ENCODE measurements at places on chromosomes 2 and 18.
A peak's percentile ranks its signal among the peaks of the same experiment; 100 is the strongest.

DNA sequence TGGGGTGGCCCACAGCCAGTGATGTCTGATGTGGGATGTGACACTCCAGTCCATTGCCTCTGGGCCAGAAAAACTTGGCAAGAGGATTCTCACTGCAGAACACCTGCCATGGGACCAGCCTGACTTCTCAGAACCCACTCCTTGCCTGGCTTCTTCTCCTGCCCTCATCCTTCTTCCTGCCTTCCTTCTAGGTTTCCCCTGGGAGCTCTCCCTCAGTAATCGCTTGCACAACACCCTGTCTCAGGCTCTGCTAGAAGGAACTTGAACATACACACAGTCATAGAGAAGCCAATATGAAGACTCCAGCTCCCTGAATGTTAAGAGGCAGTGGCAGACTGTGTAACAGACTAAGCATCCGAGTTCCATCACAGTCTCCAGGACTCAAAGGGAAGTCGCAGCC is 4.3 kb upstream of the COL6A3 start:
- DNase-seq: no peak

- no peak for DNase-seq
Observed at GRCh38 chr2:125405816-125406215, 1250.1 kb upstream of the GYPC start.

- DNase-seq: no peak
Observed at GRCh38 chr18:79802298-79802697, 4.6 kb downstream of the KCNG2 start.

DNA sequence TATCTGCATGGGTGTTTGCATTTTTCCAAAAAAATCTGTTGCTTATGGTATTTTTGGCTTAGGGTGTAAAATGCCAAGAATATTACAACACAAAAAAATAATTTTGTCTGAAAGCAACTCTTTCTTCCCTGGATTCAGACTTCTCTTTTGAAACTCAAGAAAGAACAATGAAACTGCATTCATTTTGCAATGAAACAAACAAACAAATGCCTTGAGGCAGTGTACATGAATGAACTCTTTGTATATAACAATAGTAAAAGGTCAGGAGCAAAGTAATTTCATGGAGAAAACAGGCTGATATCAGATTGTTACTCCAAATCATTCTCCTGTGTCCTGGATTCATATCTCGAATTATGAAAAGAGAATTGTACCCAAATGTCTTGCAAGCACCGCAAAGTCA is 301.6 kb upstream of the CDH20 start:
- DNase-seq: no peak

DNA sequence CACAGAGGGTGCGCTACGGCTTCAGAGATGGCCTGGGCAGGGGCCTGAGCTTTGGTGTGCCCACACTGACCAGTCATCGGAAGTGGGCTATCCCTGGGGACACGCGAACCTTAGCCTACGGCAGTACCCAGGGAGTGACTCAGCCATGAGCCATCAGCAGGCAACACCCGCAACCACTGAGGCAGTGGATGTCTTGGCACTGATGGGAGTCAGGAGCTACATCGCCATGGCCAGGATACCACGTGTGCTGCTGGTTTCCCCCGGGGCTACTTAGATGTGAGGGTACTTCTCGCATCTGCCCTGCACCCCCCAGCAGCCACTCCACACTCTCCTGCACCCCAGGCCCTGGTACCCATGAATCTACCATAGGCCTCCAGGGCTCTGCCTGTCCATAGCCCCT is 12.8 kb upstream of the HPCAL1 start:
- no peak for DNase-seq

DNA sequence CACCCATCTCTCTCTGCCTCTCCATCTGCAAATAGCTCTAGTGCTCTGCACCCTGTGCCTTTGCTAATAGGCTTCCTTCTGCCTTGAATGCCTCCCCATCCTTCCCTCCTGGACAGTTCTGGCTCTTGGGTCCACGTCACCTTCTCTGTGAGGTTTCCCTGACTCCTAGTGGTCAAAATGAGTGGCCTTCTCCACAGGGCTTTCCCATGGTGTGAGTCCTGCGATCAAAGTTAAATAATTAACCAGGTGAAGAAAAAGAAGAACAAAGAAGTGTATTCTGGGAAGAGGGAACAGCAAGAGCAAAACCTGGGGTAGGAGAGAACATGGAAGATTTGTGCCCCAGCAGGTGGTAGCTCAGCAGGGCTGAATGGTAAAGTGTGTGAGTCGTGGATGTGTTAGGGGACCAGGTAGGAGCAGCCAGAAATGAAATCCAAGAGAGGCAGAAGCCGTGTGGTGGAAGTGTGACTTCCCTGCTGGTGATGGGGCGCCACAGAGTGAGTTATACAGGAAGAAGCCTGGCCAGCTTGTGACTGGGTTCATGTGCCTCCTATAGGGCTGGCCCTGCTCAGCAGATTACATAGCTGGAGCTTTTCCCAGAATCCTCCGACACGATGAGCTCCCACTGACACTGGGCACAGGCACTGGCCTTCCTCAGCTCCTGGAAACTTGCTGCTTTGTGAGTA is 93.8 kb upstream of the LDAH start:
- peak; percentile 99 for DNase-seq

DNA sequence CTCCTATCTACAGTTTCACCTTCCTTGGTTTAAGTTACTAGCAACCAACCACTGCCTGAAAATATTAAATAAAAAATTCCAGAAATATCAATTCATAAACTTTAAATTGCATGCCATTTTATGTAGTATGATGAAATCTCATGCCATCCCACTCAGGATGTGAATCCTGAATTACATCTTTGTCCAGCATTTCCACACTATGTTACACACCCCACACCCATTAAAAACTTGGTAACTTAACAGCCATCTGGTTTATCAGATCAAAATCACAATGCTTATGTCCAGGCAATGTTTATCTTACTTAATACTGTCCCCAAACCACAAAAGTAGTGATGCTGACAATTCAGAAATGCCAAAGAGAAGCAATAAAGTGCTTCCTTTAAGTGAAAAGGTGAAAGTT is 21.6 kb downstream of the CUL3 start:
- no peak for DNase-seq

DNA sequence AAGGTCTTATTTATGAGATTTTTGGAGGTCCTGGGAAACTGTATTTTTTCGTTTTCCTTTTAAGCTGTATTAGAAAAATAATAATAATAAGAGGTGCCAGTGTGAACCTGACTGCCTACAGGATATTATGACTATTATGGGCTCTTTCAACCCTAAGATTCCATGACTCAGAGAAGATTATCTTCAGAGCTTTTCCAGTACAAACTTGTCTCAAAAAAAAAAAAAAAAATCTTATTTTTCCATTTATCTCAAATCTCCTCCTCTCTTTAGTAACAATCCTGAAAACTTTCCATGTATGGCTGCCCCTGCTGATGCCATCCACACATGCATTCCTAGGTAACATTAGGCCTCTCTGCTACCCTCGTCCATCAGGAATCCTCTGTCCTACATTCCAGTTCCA is 36.7 kb upstream of the RPE start:
- no peak for DNase-seq

DNA sequence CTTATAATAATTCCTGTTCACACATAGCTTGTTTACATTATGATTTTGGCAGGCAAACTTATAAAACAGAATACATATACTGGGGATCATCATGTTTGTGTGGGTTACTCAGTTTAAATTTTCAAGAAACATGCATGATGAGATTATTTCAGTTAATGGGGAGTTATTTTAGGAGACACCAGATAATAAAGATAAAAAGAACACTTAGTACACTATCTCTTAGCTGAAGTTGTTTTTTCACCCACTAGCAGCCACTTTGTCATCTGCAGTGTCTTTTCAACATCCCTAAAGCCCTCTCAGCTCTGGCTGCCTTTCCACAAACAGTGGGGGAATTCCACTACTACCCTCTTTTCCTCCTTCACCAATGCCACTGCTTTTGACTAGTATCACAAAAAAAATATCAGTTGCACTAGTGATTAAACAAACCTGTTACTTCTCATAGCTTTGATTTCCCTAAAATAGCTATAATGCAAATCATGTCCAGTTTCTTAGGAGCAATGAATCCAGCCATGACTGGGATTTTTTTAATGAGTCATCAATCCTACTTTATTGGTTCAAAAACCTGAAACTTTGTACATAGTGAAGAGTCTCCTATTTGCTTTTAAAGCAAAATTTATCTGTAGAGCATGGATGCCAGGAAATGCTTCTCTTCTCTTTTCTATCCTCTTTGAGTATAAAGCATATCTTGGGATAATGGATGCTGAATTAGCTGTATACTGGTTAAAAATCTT is 156.7 kb upstream of the TFPI start:
- no peak for DNase-seq

GRCh38 chr2:9228088-9228751 is 21.6 kb downstream of the ASAP2 start:
- no peak for DNase-seq

DNA sequence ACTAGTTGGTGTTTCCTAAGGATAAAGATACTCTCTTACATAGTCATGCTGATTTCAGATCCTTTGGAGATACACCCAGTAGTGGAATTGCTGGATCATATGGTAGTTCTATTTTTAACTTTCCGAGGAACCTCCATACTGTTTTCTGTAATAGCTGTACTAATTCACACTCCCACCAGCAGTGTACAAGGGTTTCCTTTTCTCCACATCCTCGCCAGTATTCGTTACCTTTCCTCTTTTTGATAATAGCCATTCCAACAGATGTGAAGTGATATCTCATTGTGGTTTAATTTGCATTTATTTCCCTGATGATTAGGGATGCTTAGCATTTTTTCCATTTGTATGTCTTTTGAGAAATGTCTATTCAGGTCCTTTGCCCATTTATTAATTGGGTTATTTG is 34.0 kb downstream of the ACTR2 start:
- DNase-seq: no peak

GRCh38 chr2:64679673-64680425 is 26.1 kb upstream of the SERTAD2 start:
- DNase-seq: no peak

DNA sequence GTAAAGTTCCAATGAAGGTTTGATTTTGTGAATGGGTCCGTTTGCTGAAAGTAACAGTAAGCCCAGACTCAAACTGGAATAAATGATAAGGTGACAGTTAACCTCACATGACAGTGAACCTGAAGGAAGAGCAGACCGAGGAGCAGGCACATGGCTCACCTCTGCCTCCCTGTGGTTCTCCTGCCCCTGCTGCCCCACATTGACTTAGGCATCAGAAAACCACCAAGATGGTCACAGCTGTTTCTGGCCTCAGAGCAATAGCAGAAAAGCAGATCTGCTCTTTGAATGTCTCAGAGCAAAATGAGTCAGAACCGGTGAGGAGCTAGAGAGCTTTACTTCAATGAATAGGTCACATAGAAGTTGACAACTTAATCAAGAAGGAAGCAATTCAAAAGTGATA is 487.6 kb downstream of the METTL4 start:
- no peak for DNase-seq

GRCh38 chr2:202104286-202104870 is 31.3 kb downstream of the KIAA2012 start:
- DNase-seq: no peak

GRCh38 chr2:180871649-180872048 is 108.8 kb upstream of the UBE2E3 start:
- no peak for DNase-seq

- DNase-seq: no peak
Observed at GRCh38 chr2:168076731-168077130, 170.7 kb downstream of the STK39 start.

- DNase-seq: no peak
Observed at GRCh38 chr2:241432824-241433448, 75.4 kb downstream of the STK25 start.

GRCh38 chr2:86634352-86634751 is 10.7 kb upstream of the RNF103 start:
- no peak for DNase-seq

DNA sequence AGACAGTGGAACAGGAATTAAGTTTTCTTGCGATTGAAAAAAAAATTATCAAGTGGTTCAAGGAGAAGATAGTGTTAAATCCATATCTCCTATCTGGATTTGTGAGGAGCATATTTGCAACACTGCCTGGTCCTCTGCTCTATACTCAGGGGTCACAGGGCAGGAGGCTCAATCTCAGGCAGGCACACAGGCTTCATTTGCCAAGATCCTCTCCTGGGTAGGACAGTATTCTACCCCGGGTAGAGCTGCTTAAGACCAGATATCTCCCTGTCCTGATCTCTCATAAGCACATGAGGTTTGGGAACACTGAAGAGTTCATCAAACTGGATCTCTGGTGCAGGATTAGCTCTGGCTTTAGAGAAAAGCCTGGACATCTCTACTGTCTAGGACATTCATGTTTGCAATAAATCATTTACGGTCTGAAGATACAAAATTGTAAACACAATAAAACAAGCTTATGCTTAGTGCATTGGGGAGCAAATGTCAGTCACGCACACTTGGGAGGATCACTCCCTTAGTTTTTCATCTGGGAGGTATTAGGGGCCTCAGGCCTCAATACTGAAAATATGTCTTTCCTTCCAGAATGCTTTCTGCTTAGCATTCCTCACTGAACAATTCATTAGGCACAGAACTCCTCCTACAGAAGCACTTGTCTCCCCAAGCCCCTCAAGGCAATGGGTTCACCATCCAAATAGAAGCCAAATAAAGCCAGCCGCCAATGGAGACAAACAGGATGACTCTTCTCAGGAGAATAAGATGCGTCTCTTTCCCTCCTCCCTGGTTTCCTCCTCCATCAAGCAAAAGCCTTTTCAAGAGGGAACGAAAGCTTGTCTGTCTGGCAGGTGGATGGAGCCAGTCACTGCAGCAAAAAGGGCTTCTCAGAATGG is 34.1 kb upstream of the LCLAT1 start:
- no peak for DNase-seq

DNA sequence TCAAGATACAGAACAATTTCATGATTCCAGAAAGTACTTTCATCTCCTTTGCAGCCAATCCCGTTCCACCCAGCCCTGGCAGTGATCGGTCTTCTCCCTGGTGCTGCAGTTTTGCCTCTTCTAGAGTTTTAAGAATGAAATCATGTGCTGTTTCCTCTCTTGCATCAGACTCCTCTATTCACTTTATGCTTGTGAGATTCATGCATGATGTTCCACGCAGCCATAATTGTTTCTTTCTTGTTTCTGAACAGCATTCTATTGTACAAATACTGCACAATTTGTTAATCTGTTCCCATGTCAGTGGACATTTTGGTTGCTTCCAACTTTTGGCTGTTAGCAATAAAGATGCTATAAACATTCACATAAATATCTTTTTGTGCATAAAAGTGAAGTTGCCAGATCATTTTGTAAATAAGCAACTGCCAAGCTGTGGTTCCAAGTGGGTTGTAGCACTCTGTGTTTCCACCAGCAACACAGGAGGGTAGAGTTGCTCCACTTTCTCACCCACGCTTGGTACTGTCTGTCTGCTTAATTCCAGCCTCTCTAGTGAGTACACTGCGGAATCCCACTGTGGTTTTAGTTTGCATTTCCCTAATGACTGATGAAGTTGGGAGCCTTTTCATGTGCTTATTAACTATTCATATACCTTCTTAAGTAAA is 104.5 kb downstream of the TWIST2 start:
- DNase-seq: no peak

DNA sequence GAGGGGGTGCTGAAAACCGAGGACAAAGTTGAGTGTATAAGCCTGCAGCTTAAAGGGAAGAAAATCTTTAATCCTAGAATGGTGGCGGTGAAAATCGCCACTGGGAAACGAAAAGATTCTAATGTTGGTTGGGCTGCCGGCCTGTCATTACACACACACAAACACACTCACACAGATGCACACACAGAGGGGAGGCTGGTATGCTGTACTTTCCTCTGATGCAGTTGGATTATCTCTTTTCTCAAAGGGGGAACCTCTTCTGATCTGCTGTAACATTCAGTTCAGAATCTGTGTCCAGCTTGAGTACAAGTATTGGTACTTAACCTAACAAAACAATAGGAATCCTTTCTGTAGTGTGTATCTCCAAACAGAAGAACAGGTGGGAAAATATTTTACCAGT is 39.0 kb downstream of the ANXA4 start:
- no peak for DNase-seq

- DNase-seq: no peak
Observed at GRCh38 chr2:239855863-239856587, 169.1 kb downstream of the NDUFA10 start.

Measured in G401 (cell line).